ENCODE measurements at places on chromosomes 16 and 17. TPM values are rescaled to one million over a fixed set of nuclear protein-coding genes. Genes with fewer than 3 reads are reported as not detected.

The PTGES3L gene
- total RNA-seq, result 2.2 TPM

The MYLK3 gene
- under 0.01 TPM for total RNA-seq

The SYCE1L gene
- total RNA-seq, result not detected

The TMC6 gene
- total RNA-seq, result 0.28 TPM

The KRT39 gene
- not detected for total RNA-seq
